ENCODE measurements at places on chromosomes 1 and 21. TPM values are rescaled to one million over a fixed set of nuclear protein-coding genes. Genes with fewer than 3 reads are reported as not detected.

GRCh38 chr1:168824418-168825065 lies 95.5 kb upstream of the DPT start:
- DNase-seq, result no peak

DNA sequence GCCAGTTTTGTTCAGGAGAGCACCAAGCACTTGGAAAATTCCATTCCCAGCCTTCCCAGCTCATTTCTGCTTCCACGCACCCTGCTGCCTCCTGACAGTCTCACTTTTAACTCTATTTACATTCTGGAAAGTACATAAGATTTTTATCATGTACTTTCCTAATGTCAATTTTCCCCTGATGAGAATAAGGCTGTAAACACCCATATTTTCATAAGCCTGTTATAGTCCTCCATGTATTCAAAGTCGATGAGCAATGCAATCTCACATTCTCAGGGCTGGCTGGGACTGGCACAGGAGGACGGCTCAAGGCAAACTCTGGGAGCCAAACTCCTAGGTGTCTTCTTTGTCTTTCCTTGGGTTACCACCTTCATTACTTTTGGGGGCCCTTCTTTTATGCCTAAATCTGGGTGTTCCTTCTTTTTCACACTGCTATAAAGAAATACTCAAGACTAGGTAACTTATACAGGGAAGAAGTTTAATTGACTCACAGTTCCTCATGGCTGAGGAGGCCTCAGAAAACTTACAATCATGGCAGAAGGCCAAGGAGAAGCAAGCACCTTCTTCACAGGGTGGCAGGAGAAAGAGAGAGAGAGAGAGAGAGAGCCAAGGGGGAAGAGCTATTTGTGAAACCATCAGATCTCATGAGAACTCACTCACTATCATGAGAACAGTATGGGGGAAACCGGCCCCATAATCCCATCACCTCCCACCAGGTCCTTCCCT lies 94.6 kb downstream of the IGSF21 start:
- DNase-seq, result no peak

DNA sequence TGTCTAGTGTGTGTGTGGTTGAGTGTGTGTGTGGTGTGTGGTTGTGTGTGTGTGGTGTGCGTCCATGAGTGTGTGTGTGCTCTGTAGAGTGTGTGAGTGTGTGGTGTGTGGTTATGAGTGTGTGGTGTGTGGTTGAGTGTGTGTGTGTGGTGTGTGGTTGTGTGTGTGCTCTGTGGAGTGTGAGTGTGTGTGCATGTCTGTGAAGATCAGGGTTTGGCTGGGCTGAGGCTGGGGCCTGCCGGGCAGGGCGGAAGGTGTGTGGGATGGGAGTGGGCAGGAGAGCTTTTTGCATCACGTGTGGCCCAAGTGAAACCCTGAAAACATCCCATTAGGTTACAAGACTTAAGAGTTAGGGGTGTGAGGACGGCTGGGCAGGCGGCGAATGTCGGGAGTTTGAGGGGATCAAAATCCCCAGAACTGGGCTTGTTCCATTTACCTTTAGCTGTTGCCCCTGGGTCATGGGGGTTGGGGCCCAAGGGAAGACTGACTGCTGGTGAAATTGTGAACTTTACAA lies 2.9 kb upstream of the FCMR start:
- DNase-seq, result no peak

The TSTD1 gene
- 6.8 TPM for total RNA-seq

- no peak for DNase-seq
Observed at GRCh38 chr1:98870959-98871903, 133.4 kb downstream of the PLPPR5 start.

The GADD45A gene
- total RNA-seq, result 34.9 TPM

GRCh38 chr1:114207635-114208034 lies 54.0 kb upstream of the SYT6 start:
- no peak for DNase-seq

The HSD11B1 gene
- total RNA-seq, result not detected
